ENCODE measurements at places on chromosomes 7 and 10.

GRCh38 chr10:113454341-113455061 is 98.4 kb upstream of the HABP2 start:
- no peak for DNase-seq

GRCh38 chr7:34900891-34901513 is 136.3 kb downstream of the DPY19L1 start:
- no peak for DNase-seq

DNA sequence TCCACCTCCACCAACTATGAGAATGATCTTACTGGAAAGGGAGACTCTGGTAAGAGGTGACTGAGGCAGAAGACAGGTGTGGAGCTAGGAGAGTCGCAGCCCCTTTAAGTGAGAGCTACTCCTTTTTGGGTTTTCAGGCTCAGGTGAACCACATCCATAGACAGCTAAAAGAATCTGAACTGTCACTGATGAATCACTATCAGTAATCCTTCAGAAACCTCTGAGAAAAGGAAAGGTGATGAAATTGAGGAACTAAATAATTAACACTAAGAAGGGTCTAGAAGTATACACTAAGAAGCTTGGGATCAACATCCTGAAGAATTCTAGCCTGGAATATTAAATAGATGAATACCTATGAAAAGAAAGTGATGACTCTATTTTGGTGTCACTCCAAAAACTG is 83.0 kb downstream of the SORBS1 start:
- DNase-seq = no peak

DNA sequence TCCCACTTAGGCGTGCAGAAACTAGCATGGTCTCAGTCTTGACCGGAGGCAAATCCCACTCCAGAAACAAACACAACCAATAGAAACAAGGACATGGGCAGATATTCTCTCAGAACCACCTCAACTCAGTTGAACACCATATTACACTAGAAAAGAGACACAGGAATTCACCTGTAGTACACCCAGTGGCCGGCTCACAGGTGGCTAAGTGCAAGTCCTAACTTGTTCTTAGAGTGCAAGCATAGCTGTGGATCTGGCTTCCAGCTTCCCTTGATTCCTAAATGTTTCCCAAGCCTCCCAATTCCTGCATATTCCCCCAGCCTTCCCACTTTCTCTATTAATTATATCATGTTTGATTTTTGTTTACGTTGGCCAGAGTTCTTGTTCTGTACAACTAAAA is 164.4 kb downstream of the TPK1 start:
- no peak for DNase-seq

GRCh38 chr10:3027866-3028265 is 39.5 kb upstream of the PFKP start:
- no peak for DNase-seq

GRCh38 chr7:112255388-112255720 is 48.9 kb downstream of the ZNF277 start:
- no peak for DNase-seq

DNA sequence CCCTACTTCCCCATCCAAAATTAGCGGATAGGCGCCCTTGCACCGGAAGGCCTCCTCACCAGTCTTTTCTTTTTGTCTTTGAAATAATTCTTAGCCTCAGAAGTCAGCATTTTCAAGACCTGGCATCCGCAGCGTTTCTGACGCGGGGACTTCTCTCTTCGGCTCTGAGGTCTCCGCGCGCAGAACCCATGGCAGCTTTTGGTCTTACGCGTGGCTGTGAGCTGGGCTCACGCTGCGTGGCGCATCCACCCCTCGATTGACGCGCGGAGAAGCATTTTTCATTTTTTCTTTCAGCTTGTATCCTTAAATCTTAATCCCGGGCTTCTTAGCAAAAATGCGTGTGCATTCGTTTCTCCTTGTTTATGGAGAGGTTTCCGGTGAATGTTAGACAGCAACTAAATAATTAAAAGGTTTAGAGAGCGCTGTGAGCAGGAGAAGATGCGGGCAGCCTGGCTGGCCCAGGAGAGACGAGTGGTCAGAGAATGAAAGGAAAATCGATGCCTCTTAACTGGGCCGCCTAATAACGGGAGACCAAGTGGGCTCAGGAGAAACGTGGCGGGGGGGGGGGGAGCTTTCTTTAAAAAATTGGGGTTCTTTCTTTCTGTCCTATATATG is 2.0 kb upstream of the GATA3 start:
- DNase-seq = no peak

DNA sequence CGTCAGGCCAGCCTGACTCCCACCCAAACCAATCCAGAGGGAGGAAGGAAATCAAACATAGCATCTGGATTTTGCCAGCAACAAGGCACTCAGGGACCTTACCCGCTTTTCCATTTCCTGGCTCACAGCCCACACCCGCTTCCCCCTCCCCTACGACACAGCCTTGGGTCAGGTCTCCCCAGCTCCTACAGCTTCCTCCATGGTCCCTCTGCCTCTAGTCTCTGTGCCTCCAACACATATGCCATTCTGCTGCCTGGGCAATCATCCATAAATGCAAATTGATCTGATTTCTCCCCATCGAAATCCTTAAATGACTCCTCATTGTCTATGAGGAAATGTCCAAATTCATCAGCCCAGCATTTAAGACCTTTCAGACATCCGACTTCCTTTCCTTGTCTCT is 53.2 kb upstream of the CUX1 start:
- DNase-seq = no peak

DNA sequence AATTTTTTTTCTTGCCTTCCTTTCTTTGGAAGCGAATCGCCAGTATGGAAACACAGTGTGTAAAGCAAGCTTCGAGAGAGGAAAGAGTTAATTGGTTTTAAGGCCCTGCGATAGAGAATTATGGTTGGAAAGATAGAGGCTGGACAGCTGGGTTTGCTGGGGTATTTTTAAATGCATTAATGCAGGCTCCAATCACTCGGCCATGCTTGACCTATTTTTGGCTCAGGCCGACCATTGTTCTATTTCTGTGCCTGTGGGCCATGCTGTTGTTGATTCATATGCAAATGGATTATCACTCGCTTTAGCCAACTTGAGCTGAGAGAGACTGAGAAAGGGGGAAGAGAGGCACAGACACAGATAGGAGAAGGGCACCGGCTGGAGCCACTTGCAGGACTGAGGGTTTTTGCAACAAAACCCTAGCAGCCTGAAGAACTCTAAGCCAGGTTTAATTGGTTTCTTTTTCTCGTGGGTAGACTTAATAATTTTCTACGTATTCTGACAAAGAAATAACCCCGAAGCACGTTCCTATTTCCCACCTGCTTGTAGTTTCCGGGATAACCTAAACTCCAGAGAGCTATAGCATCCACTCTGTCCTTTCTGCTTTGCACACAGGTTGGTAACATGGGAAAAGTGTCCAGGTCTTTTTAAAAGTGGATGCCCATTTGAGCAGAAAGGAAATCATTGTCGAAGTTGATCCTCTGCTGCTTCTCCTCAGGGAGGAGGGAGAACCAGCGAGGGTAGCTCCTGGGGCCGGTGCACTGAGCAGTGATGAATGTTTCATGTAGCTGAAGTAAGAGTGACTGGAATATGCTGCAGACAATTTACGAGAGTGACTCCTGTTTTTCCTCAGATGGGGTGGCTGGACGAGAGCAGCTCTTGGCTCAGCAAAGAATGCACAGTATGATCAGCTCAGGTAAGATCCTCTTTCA is at the start of gene HDAC9:
Gene HDAC9, plus strand, starts transcription at position 338 of the 929 bp plus-strand sequence. Its CDS starts 554 bp downstream, at position 892.
- DNase-seq = peak; percentile 53

DNA sequence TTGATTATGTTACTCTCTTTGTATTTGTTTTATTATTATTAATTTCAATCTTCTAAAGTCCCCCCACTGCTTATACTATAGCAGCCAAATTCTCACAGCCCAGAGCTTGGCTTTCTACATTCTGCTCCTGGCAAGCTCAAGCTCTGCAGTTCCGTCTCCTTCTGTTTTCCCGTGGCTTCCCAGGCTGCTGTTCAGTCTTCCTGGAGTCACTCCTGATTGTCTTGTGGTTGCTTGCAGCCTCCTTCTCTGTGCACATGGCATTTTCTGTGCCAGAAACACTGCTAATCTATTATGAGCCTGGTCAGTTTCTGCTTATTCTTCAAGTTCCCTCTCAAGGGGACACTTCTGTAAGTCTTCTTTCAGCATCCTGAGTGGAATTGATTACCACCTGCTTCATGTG is 533.7 kb upstream of the IGFBP3 start:
- DNase-seq = no peak

DNA sequence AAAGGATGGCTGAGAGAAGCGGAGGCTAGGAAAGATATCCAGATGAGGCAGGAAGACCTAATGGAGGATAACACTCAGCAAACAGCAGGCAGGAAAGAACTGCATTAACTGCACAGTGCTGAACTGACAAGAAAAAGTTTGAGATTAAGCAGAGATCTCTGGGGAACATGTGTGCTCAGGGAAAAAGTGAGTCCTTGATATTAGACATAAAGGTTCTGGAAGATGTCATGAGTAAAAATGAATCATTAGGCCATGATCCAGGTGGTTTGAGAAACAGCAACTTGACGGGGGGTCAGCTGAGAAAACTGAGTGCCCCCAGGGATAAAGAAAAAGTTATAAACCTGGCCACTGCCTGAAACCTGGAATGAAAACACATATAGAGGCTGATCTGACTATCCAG is 27.3 kb upstream of the ANK3 start:
- DNase-seq = no peak

- DNase-seq = no peak
These were observed 13.0 kb downstream of the NOBOX start for GRCh38 chr7:144390481-144390880.

DNA sequence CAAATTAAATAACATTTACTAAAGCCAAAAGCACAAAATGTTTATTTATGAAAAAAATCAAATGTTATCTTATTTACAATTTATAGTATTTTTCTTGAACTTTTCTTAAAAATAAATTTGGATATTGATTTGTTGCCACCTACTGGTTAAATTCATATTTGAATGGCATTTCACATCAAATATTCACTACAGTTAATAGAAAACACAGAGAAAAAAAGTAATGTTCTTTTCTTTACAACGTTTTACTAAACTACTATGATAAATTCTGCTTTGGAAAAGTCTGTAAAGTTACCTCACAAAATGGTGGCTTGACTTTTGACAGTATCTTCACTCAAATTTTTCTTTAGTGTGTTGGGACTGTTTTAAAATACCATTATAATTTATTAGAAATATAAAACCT is 52.7 kb downstream of the SRPK2 start:
- DNase-seq = no peak

GRCh38 chr10:125533866-125534265 is 149.1 kb downstream of the TEX36 start:
- DNase-seq = no peak

GRCh38 chr7:30907527-30908267 is 4.0 kb upstream of the AQP1 start:
- no peak for DNase-seq

DNA sequence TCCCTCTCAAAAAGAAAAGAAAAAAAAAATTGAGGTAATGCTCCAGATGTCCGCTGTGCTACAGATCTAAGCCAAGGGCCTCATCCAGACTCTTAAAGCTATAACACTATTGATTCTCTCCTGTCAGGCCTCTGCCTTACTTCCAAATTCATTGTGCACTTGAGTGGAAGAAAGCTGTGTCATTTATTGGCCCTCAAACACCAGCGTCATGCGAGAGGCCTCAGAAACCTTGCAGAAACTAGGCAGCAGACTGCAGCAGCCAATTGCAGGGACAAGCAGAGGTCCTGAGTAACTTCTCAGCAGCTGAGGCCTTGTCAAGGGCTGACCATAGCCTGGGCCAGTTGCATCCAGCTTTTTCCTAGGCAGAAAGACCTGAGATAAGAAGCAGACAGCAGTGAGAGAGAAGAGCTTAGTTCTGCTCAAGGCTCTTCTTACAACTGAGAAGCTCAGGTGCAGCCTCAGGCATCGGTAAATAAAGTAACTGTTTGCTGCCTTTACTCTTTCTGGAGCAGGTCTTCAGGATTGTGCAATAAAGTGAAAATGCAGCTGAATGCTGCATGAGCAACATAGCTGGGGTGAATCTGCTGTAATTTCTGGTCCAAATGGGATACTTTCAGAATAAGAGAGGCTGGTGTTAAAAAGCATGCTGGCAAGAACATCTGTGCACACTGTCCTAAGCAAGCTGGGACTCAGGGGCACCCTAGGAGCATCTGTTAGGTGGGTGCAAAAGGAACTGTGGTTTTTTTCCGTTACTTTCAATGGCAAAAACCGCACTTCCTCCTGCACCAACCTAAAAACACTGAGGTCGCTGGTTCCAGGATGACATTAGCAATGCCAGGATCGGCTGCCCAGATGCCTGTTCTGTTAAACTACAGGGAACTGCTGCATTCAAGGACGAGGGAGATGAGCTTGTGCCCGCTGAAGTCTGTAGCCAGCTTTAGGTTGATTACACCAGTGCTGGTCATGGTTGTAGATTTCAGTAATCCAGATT is 181.8 kb upstream of the PFKP start:
- DNase-seq = no peak

GRCh38 chr10:44809647-44810046 is 101.5 kb upstream of the TMEM72 start:
- DNase-seq = no peak

DNA sequence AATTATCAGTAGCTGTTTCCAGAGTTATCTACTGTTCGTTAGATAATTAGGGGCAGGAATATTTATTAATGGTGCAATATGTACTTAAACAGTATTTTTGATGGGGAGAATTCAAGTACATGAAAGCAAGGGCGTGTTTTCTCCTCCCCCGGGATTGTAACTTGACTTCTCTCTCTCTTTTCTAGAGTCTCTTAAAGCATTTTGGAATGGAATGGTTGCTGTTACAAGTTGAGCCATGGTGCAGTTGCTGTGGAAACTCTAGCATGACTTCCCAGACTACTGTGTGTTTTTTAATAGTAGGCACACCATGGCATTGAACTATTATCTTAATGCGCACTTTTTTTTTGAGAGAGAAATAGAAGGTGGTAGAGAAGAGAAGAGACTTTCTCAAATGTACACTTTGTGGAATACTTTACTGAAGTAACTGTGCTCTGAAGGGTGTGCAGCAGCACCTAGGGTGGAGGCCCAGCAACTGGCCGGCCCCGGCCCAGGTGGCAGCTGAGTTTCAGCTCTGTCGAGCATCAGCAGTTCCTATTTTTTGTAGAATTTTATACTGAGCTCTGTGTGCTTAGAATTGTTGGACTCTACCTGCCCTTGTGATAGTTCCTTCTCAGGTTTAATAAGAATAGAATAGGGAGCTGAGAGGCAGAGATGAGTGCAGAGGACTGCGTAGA is 64.4 kb downstream of the CCNY start:
- DNase-seq = no peak

DNA sequence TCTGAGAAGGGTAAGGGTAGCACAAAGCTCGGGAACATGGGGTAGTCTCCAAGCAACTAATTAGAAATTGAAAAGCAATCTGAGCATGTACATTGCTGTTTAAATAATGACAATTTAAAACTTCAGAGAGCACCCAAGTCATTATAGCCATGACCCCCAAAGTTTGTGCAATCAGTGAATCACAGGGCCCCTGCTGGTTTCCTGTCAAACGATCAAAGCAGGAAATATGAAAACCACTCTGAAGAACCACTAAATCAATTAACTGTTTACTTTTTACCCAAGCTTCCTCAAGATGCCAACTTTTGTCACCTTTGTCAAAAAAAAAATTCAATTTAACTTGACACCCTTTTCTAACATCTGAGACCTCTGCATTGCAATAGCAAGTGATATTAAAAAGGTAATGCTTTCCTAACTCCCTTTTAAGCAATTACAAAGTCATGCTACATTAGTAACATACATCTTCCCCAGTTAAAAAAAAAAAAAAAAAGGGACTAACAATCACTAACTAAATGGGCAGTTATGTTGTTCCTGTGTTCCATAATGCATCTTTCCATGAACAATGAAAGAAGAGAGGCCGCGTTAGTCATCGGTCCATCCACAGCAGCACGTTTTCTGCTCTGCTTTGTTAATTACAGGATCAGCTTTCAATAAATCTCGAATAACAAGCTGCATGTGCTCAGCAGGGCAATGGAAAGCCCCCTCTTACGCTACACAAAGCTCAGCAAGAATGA is 80.6 kb downstream of the ETV1 start:
- DNase-seq = no peak

GRCh38 chr7:55133630-55134358 is 115.0 kb downstream of the EGFR start:
- peak; percentile 80 for DNase-seq
